Left renal pelvis (tissue), 4 donors: ENCODE measurements at places on chromosomes 4 and X.

DNA sequence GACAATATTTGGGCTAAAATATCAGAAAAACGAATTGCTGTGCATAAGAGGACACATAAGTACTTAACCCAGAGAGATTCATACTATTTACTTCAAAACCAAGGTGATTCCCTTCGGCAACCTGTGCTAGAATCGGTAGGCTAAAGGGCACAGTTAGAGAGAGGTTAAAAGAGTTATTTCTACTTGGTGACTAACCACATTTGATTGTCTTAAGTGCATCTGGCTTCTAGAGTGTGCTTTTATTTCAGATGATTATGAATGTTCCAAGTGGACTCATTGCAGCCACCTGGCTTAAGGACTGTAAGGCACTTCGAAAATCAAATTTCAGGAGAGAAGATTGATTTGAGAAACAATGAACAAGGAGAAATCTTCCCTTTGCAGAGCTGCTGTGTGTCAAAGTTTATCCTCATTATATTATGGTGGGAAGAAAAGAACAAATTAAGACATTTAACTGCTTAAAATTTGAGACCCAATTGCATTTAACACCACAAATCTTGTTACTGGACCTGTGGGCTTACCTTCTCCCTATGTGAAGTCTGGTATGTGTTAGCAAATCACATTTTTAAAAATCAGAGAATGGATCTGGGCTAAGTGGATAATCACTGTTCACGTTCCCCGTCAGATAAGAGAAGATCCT lies 34.0 kb downstream of the PHOX2B start:
- no peak for DNase-seq

- DNase-seq = no peak
Measured at GRCh38 chr4:122815248-122815647, 11.4 kb upstream of the FGF2 start.

DNA sequence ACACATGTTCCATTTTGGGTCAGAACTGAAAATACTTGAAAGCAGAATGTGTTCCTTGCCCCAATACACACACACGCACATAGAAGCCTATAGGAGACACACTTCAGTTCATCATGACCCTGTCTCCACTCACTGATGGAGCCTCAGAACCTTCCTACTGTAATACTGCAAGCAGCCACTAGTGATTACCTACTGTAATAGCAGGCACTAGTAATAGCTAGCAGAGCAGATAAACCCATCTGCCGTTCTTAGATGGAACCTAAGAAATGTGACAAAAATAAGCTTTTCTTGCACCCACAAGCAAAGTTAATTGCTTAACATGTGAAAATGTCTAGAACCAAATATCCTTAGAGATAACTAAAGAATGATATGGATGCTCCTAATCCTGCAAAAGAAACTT lies 13.6 kb downstream of the AMTN start:
- no peak for DNase-seq

GRCh38 chr4:4672402-4672801 lies 130.6 kb upstream of the STX18 start:
- DNase-seq = no peak

- DNase-seq = no peak
Measured at GRCh38 chr4:81498551-81499099, 26.9 kb upstream of the RASGEF1B start.

DNA sequence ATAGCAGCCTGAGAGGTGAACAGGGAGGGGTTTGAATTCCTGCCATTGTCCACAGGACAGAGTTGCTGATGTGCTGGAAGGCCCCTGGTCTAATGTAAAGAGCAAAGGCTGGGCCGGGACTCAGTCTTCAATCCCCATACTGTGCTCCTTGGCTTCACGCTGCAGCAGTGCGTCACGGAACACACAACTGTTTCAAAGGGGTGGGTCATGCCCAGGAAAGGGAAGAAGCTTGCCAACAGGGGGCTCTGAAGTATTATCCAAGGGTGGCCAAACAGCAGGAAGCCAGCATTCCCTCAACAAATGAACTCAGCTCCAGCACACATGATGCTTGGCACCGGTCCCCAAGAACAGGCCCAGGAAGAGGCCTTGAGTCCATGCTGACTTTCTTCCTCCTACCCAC lies 122.5 kb downstream of the NFKB1 start:
- DNase-seq = no peak

DNA sequence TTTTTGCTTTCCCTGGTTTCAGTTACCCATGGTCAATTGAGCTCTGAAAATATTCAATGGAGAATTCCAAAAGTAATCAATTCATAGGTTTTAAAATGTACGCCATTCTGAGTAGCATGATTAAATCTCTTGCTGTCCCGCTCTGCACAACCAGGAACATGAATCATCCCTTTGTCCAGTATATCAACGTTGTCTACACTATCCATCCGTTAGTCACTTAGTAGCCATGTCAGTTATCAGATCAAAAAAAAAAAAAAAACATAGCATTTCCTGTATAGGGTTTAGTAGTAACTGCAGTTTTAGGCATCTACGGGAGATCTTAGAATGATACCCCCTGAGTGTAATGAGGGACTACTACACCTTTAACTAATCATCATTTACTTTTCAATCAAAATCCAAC lies 15.1 kb downstream of the LAMP2 start:
- no peak for DNase-seq

GRCh38 chr4:141713185-141713584 lies 76.8 kb downstream of the IL15 start:
- DNase-seq = no peak

DNA sequence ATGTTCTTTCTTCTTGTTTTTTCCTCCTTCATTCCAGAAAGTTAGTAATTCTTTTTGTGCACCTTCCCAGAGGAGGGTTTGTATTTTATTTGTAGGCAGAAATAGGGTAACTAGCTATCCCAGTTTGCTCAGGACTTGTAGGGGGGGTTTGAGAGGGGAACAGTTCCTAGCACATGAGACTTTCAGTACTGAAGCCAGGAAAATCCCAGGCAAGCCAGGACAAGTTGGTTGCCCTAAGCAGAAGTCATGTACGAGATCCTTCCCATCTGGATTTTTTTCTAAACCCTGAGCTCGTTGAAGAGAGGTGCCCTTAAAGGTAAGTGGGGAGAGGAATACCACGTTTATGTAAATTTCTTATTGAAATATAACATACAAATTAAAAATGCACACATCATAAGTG lies 15.6 kb upstream of the TAB3 start:
- no peak for DNase-seq

DNA sequence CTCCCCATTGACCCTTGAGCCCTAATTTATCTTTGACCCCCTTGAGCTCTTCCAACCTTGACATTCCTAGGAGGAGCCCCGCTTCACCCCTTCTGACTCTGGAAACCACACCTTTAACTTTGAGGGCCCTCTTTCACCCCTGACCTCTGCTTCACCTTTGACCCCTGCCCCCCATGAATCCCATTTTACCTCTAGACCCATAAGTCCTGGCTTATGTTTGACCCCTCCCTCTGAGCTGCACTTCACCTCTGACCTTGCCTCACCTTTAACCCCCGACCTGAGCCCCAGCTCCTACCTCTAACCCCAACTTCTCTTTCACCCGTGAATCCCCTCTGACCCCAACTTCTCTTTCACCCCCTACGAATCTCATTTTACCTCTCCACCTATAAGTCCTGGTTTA lies 169.7 kb downstream of the THOC2 start:
- no peak for DNase-seq

DNA sequence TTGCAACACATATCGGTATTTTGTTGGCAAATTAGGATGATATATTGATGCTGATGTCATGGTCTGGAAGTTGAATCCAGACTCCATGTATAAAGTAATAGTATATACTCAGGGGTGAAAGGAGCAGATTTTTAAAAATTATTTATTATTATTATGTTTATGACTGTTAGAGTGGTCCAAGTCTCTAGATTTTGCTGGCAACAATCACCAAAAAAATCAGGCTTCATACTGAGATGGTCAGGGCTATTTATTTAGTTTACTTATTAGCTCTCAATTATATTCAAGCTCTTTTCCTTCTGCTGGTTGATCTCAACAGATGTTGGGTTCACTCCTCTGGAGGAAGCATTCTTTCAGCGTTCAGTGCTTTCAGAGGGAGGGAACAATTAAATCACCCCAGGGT lies 73.9 kb upstream of the VCX3B start:
- DNase-seq = no peak

DNA sequence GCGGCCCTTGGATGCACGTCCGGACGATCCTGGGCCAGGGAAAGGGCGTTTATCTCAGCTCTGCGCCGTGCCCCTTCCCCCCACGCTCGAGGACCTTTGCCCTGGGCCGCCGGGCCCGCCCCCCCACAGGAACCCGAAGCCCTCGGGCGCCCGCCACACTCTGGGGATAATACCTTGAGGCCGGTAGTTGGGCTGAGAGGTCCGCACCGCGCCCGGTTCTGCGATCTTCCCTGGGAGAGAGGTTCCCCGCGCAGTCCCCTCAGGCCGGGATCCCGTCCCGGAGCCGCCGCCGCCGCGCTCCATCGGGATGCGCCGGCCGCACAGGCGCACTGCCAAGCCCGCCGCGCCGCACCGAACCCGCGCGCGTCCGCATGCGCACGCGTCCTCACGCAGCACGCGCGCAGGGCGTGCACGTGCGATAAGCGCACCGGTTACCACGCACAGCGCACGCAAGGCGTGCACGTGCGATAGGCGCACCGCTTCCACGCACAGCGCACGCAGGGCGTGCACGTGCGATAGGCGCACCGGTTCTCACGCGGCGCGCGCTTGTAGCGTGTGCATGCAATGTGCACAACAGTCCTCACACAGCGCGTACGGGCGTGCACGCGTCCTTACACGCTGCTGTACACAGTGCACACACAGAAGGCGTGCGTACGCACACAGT lies at the start of gene MAP7D2:
Gene MAP7D2 (minus strand): TSS at position 331 of the 664 bp plus-strand sequence. CDS start 28 bp downstream, at position 303.
- DNase-seq = no peak

- DNase-seq = no peak
Measured at GRCh38 chr4:25513814-25514213, 136.8 kb downstream of the ANAPC4 start.

- no peak for DNase-seq
Measured at GRCh38 chr4:97770222-97770621, 373.1 kb downstream of the STPG2 start.

- DNase-seq = no peak
Measured at GRCh38 chrX:152913346-152913745, 15.5 kb downstream of the ZNF185 start.

DNA sequence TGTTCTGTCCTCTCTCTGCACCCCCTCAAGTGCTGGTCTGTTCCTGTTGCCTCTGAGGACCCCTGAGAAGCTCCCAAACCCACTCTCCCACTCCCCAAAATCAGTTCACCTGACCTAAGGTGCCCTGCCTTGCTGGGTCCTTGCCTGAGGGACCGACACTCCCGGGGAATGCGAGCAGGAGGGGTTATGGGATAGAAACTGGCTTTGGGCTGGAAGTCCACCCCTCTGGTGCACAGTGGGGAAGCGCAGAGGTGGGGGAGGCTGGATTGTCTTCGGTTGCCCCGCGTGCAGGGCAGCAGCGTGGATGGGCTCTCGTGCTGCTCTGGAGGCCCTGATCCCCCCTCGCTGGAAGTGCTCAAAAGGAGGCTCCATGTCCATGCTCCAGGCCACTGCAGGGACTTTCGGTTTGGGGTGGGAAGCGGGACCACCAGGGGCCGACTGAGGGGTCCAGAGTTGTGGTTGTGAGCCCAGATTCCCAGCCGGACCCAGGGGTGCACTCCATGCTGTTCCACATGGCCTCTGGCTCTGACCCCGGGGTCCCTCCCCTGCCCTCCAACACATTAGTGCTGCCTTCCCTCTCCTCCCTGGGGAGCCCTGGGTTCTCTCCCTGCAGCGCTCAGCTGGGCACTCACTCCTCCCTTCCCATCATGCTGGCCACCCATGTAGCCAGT lies 7.6 kb downstream of the SORCS2 start:
- DNase-seq = no peak

DNA sequence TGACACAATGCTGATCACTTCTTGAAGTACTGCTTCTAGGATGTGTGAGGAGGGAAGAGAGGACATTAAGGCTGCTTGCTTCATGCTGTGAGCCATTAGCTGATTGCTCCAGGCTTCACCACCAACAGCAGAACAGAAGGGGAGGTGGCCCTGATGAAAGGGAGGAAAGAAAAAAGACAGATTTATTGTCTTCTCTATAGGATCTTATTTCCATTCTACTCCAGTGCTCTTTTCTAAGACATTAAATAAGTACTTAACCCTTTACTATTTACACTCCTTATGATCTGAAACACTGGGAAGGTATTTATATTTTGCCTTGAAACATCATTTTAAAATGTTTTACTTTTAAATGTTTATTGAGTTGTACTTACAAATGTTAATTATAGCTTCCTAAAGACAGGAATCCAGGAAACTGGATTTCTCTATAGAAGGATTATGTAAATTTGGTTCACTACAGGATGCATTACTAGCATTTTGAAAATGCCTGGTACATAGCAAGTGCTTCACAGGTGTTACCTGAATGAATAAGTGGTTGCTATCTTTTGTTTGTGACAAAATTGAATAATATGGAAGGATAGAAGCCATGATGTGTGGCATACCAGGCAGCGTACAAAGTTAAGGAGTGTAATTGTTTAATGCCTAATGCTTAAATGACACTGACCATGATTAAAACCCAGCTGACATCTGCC lies 680.9 kb upstream of the ATOH1 start:
- DNase-seq = peak; percentile 8

- DNase-seq = no peak
Measured at GRCh38 chr4:164949448-164950143, 27.9 kb downstream of the TRIM61 start.

DNA sequence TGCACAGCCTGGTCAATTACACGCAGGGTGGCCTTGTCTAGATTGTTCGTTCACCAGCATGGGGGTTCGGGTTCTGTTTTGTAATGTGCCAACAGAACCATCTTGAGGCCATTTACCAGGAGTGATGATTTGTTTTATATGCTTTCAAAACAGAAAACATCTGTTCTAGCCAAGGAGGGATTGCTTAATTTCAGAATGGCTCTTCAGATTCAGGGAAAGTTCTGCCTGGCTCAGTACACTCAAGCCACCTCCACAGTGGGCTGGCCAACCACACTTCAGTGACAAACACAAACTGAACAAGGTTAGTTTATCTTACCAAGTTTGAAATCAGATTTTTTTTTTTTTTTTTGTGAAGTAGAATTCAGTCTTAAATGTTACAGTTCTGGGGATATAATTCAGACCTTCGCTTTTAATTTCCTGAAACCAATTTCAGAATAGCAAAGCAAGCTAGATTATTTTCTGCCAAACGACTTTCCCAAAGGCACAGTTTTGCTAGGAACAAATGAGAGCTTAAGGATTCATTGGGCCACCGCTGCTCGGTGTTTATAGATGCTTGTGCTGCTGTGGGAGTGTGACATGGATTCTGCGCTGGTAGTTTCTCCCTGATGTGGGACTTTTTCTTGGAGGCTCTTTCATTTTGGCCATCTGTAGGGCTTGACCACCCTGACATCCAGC lies 23.4 kb downstream of the SMS start:
- no peak for DNase-seq
